ENCODE measurements at places on chromosomes 6 and 20. TPM values are rescaled to one million over a fixed set of nuclear protein-coding genes. Genes with fewer than 3 reads are reported as not detected.

- no peak for DNase-seq
- no peaks in the 10 kb centered on the region for H3K4me1 ChIP-seq
- H3K27ac ChIP-seq: no peak overlapping the region
- H3K27me3 ChIP-seq: no peaks in the 10 kb centered on the region
Observed at GRCh38 chr6:52208612-52209011, 22.4 kb downstream of the IL17A start.

DNA sequence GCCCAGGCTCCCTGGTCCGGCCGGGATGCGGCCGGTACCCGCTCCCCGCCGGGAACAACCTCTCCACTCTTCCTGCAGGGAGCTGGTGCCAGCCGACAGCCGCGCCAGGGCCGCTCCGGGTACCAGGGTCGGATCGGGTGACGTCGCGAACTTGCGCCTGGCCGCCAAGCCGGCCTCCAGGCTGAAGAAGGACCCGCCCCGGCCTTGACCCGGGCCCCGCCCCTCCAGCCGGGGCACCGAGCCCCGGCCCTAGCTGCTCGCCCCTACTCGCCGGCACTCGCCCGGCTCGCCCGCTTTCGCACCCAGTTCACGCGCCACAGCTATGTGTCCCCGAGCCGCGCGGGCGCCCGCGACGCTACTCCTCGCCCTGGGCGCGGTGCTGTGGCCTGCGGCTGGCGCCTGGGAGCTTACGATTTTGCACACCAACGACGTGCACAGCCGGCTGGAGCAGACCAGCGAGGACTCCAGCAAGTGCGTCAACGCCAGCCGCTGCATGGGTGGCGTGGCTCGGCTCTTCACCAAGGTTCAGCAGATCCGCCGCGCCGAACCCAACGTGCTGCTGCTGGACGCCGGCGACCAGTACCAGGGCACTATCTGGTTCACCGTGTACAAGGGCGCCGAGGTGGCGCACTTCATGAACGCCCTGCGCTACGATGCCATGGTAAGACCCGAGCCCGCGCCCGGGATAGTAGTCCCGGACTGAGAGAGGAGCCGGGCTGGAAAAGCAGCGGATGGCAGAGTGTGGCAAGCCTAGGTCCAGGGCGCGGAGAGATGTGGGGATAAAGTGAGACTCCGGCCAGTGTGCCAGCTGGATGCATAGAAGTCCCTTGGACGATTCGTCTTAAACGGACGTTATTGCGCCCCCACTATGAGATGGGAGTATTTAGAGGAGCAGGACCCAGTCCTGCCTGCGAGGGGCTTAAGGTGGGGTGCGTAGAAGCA is at the start of gene NT5E:
NT5E (plus strand) TSS at position 266 of the 942 bp plus-strand sequence; CDS start at position 323, 57 bp downstream.
- H3K27ac ChIP-seq: peak within 1 kb of the TSS; percentile 92
- no peaks in the 10 kb centered on the region for H3K27me3 ChIP-seq
- H3K36me3 ChIP-seq: peaks cover 3% of the 10 kb centered on the region
- peak within 1 kb of the TSS; percentile 97 for H3K4me3 ChIP-seq

GRCh38 chr6:1110164-1110563 is 201.7 kb upstream of the FOXQ1 start:
- no peak overlapping the region for H3K27ac ChIP-seq
- DNase-seq: no peak
- no peaks in the 10 kb centered on the region for H3K36me3 ChIP-seq
- H3K4me1 ChIP-seq: peaks cover 4% of the 10 kb centered on the region
- no peaks in the 10 kb centered on the region for H3K27me3 ChIP-seq

DNA sequence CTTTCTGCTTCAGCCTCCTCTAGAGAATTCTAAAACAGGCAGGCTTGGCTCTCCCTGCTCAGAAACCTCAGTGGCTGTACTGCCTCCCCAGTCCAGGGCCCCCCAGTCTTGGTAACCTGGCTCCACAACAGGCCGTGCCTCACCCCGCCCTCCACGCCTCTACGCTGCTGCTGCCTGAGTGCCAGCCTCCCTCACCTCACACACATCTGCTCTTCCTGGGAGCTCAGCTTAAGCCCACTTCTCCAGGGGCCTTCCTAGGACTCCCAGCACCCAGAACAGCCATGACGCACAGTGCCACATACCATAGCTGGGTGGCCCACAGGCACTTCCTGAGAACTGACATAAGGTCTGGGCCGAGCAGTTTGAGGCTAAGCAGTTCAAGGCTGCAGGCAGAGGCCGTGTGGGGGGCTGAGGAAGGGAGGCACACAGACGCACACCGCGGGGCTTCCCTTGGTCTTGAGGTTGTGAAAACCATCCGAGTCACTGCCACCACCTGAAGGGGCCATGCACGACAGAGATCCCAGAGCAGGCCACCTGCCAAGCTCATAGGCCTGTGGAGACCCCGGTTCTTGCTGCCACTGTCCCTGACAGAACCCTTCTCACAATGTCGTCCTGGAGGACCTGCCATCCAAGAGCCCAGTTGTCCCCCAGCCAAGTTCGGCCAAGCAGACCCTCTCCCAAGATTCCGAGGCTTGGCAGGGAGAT is 42.6 kb downstream of the DSTN start:
- no peak overlapping the region for H3K4me3 ChIP-seq
- peak overlapping the region; percentile 21 for H3K27ac ChIP-seq
- no peaks in the 10 kb centered on the region for H3K4me1 ChIP-seq
- DNase-seq: peak; percentile 50
- H3K36me3 ChIP-seq: peaks cover 60% of the 10 kb centered on the region
- H3K27me3 ChIP-seq: no peaks in the 10 kb centered on the region

- H3K4me3 ChIP-seq: no peak overlapping the region
- DNase-seq: no peak
- H3K36me3 ChIP-seq: no peaks in the 10 kb centered on the region
- H3K27me3 ChIP-seq: peaks cover 3% of the 10 kb centered on the region
Observed at GRCh38 chr6:157271911-157272310, 51.4 kb downstream of the TMEM242 start.

GRCh38 chr6:106370639-106371038 is 10.1 kb downstream of the CRYBG1 start:
- no peaks in the 10 kb centered on the region for H3K36me3 ChIP-seq
- H3K27ac ChIP-seq: no peak overlapping the region
- H3K4me3 ChIP-seq: no peak overlapping the region

Gene BFSP1
- 1.9 TPM for total RNA-seq

- no peaks in the 10 kb centered on the region for H3K4me1 ChIP-seq
- no peaks in the 10 kb centered on the region for H3K36me3 ChIP-seq
- H3K27me3 ChIP-seq: no peaks in the 10 kb centered on the region
- H3K4me3 ChIP-seq: no peak overlapping the region
- DNase-seq: peak; percentile 19
- no peak overlapping the region for H3K27ac ChIP-seq
Observed at GRCh38 chr6:104995989-104996617, 39.2 kb downstream of the LIN28B start.

Gene ENPP5
- total RNA-seq: under 0.01 TPM

Gene SEMG1
- not detected for total RNA-seq

Gene FOXA2
- total RNA-seq: not detected

Gene HLA-DPA1
- total RNA-seq: not detected

Gene ANGPT4
- not detected for total RNA-seq

Gene APCDD1L
- 2.2 TPM for total RNA-seq

GRCh38 chr6:55997223-55997874 is 122.0 kb upstream of the BMP5 start:
- no peak overlapping the region for H3K4me3 ChIP-seq
- no peaks in the 10 kb centered on the region for H3K36me3 ChIP-seq
- H3K27ac ChIP-seq: no peak overlapping the region
- DNase-seq: no peak

- peaks cover 58% of the 10 kb centered on the region for H3K27me3 ChIP-seq
- no peak for DNase-seq
- H3K4me3 ChIP-seq: no peak overlapping the region
- no peaks in the 10 kb centered on the region for H3K4me1 ChIP-seq
Observed at GRCh38 chr20:64104667-64105451, 2.5 kb downstream of the NPBWR2 start.

All from IMR-90 (cell line).